Stimulated activated CD4-positive, alpha-beta T cell treated with anti-CD3 and anti-CD28 coated beads, TNF-alpha, amount 100 ng/mL, for 1 hour (primary cell): ENCODE measurements at places on chromosomes 2 and 18.

GRCh38 chr2:56540916-56541315 is 357.1 kb downstream of the CCDC85A start:
- no peak for DNase-seq

DNA sequence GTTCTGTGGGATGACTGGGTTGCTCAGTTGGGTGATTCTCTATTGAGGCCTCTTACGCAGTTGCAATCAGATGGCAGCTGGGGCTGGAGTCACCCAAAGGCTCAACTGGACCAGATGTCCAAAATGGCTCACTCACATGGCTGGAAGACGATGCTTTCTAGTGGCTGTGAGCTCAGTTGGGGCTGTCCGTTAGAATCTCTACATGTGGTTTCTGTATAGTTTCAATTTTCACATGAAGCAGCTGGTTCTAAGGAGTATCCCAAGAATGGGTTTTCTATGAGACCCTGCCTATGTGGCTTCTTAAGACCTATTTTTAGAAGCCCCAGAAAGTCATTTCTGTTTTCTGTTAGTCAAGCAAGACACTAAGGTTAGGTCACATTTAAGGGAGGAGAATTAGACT is 4.4 kb downstream of the XRCC5 start:
- no peak for DNase-seq

GRCh38 chr2:207264310-207264709 is 98.6 kb upstream of the KLF7 start:
- DNase-seq = no peak

GRCh38 chr2:40177366-40177765 is 274.5 kb downstream of the SLC8A1 start:
- no peak for DNase-seq

DNA sequence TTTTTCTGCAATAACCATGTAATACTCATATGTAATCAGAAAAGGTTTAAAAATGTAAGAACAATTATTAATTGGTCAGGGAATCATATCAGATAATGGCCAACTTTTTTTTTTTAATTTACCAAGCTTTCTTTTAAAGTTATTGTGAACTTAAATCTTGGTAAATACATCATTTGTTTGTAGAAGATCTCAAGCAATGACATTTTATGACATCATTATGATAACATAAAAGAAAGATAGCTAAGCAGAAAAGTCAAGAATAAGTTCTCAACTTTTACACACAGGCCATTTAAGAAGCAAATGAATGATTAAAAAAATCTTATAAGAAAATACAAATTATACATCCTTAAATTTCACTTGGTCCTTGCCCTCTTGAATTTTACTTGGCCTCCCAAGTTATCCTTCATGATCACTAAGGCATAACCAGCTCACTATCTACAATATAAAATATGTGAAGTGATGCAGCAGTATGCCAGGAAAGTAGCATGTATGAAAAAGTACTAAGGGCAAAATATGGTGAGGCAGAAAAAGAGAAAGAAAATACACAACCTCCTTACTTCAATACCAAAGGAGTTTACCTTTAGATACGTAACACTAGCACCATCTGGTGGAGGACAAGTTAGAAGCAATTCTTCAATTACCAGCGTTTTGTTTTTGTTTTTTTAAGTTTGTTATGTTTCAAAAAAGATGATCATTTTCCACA is 116.6 kb downstream of the SRBD1 start:
- no peak for DNase-seq

GRCh38 chr2:437756-438393 is 150.0 kb upstream of the ALKAL2 start:
- DNase-seq = no peak

GRCh38 chr18:40473221-40474029 is 1481.6 kb upstream of the PIK3C3 start:
- no peak for DNase-seq

DNA sequence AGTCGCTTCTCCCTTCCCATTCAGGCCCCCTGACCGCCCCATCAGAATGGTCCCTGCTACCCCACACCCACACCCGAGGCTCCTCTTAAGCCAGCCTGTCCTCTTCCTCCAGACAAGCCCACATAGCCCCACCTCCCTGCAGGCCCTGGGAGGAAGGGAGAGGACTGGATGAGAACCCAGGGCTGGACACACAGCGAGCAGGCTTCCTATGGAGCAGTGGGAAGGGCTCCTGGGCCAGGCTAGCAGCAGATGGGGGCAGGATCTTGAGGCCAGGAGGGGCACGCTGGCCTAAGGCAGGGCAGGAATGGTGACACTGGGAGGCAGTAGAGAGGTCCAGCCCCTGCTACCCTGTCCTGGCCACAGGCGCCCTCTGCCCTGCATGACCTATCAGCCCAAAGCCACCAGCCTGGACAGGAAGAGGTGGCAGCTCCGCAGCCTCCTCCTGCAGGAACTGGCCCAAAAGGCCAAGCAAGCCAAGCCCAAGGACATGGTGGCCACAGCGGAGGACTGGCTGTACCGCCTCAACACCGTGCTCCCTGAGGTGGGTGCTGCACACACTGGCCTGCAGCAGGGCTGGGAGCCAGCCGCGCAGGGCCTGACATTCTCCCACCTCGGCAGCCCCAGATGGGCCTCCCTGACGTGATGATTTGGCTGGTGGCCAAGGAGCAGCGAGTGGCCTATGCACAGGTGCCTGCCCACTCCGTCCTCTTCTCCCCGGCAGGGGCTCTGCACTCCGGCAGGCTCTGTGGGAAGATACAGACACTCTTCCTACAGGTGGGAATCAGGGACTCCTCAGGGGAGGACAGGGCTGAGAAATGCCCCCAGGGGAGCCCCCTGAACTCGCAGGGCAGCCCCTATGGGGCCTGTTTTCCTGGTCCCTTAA is 43.3 kb downstream of the FER1L5 start:
- no peak for DNase-seq

DNA sequence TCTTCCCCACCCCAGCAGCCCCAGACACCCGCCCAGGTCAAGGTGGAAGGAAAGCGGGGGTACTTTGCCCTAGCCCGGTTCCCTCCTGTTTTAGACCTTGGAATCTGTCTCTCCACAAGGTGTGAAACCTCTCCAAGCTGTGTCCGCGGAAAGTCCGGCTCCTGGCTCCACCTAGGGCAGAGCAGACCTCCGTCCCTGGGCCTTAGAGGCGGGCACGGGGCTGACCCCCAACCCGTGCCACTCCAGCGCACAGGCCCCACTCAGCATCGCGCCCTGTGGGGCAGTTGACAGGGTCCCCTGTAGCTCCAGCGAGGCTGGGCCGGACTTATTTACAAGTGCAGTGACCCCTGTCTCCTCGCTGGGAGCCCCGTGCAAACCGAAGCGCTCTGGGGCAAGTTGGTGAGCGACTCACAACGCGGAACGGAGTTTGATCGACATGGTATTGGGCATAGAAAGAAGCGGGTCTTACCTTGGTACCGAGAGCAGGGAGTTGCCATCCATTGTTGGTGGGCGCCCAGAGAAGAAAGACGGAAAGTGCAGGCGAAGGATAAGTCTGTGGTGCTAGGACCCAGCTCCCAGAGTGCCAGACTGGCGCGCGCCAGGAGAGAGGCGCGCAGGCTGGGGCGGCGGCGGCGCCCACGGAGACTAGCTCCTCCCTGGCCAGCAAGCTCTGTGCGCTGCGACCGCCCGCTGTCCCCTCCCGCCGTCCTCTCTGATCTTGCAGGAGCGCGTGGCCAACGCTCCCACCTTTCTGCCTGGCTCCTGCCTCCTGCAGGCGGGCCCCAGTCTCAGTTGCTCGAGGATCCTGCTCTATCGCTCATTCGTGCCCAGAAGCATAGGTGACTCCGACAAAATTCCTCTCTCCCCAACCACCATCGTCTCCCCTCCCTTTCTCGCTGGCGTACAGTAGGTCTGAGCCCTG is at the start of gene SPHKAP:
Gene SPHKAP, minus strand, starts transcription at position 590 of the 922 bp plus-strand sequence. Its CDS starts 89 bp downstream, at position 501.
- no peak for DNase-seq

DNA sequence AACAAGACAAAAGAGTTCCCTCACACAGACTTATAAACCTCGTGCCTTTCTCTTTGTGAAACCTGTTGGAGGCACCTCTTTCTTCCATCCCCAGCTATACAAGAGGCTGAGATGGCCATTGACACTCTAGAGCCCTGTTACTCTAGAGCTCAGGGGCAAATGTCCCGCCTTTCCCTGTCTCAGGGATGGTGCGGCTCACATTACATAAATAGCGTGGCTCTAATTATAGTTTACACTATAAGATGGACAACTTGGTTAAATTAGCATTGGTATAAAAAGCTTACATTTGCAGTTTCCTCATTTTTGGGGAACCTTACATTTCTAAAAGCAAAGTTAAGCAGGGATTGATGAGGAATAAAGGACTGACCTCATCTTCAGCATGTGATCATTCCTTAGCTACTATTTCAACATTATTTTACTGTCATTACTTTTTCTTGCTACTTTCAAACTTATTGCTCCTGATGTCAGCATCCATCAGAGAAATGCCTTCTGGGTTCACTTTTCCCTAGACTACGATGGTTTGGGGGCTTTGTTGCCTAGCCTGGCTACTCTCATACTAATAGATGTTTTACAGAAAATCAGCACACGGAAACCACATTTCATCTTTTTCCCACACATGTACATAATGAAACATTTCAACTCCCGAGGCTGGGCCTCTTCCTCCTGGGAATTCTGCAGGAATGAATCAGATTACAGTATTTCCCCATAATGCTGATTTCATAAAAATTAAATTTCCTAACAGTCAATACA is 40.4 kb downstream of the FTCDNL1 start:
- DNase-seq = no peak

GRCh38 chr2:64650296-64650695 is 3.4 kb downstream of the SERTAD2 start:
- DNase-seq = no peak

GRCh38 chr2:11309706-11310105 is 34.7 kb downstream of the ROCK2 start:
- no peak for DNase-seq

GRCh38 chr2:62744603-62745002 is 39.1 kb downstream of the EHBP1 start:
- no peak for DNase-seq

DNA sequence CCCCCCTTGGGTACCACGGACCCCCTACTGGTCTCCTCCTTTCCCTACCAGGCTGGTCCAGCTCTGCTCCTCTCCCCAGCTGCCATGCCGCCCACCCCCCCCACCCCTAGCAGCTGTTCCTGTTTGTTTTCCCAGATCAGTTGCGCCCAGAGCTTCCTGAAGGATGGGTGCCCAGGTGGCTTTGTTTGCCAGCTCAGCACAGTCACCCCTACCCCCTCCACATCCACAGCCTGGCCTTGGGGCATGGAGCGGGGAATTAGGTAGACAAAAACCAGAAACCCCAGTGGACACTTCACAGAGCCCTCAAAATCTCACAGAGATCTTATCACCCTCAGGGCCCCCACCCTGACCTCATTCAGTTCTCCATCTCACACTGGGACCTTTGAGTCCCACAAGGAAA is 3.7 kb upstream of the CRYBA2 start:
- no peak for DNase-seq

- DNase-seq = no peak
These were observed 77.6 kb upstream of the NFU1 start for GRCh38 chr2:69514819-69515218.

DNA sequence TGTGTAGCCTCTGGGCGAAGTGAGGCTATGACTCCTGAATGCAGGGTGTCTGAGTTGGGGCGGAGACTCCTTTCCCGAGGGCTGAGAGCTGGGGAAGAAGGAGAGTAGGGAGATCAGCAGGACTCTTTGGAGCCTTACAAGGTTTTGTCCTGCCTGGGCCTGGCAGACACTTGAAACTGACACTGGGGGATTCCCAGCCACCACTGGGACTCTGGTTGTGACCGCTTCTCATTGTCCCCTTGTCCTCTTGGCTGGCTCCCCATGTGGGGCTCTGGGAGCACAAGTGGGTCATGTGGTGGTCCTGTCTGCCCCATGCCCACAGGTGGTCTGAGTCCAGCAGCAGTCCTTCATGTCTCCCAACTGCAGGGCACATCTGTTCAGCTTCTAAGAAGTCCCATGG is 78.2 kb upstream of the MGAT4A start:
- DNase-seq = no peak

DNA sequence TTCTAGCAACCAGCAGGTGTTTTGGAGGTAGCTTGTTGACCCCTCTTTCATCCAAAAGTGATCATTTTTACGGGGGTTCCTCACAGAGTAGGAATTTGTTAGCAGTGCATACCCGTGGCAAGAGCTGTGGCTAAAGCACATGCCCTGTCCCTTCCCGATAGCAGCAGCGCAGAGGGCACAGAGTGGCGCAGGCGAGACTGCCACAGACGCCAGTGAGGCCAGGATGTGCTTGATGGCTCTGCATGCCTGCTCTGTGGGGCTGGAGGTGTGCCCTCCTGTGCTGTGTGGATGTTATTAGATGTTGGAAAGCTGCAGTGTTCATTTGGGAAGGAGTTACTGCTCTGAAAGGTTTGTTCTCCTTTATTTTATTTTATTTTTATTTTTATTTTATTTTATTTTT is 153.6 kb downstream of the FAM210A start:
- DNase-seq = no peak

DNA sequence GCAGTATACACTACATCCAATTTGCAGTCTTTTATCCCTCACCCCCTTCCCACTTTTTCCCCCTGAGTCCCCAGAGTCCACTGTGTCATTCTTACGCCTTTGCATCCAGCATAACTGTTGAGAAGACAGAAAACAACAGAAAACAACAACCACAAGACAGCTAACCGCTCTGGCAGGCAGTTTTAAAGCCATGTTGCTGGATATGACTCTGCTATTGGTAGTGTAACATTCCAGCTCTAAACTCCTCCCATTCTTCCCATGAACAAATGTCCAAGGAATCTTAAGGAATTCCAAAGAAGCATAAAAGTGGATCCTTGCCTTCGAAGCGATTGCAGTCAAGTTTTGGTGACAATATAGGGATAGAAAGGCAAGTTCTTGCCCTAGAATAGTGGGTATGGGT is 599.1 kb downstream of the NYAP2 start:
- DNase-seq = no peak

- DNase-seq = no peak
These were observed 39.3 kb downstream of the PELI1 start for GRCh38 chr2:64104933-64105332.

- no peak for DNase-seq
These were observed 5.4 kb downstream of the RAB11FIP5 start for GRCh38 chr2:73107211-73107926.

DNA sequence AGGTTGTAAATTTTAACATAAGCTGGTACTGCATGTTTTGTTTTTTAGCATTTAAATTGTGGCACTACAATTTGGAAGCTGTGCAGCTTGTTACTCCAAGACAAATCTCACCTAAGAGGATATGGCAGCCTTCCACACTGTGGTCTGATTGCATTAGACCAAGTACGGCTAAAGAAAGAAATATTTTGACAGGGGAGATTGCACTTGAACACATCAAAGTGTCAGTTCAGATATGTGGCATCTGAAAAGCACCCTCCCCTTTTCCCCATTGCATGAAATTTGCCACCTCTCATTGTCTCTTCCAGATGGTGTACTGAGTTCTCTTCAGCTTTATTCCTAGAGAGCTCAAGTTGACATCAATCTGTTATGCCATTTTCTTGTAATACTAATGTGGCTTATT is 295.9 kb downstream of the ERBB4 start:
- DNase-seq = no peak

- DNase-seq = no peak
These were observed 40.6 kb downstream of the CHST10 start for GRCh38 chr2:100376836-100377235.
